Activated naive CD8-positive, alpha-beta T cell treated with anti-CD3 and anti-CD28 coated beads for 36 hours (primary cell): ENCODE measurements at places on chromosomes 7 and 10. TPM values are rescaled to one million over a fixed set of nuclear protein-coding genes. Genes with fewer than 3 reads are reported as not detected.

Gene HSPA12A
- total RNA-seq: 0.08 TPM

- DNase-seq: no peak
Observed at GRCh38 chr7:93327006-93327633, 95.0 kb downstream of the VPS50 start.

Gene CREB5
- total RNA-seq: 2.4 TPM

DNA sequence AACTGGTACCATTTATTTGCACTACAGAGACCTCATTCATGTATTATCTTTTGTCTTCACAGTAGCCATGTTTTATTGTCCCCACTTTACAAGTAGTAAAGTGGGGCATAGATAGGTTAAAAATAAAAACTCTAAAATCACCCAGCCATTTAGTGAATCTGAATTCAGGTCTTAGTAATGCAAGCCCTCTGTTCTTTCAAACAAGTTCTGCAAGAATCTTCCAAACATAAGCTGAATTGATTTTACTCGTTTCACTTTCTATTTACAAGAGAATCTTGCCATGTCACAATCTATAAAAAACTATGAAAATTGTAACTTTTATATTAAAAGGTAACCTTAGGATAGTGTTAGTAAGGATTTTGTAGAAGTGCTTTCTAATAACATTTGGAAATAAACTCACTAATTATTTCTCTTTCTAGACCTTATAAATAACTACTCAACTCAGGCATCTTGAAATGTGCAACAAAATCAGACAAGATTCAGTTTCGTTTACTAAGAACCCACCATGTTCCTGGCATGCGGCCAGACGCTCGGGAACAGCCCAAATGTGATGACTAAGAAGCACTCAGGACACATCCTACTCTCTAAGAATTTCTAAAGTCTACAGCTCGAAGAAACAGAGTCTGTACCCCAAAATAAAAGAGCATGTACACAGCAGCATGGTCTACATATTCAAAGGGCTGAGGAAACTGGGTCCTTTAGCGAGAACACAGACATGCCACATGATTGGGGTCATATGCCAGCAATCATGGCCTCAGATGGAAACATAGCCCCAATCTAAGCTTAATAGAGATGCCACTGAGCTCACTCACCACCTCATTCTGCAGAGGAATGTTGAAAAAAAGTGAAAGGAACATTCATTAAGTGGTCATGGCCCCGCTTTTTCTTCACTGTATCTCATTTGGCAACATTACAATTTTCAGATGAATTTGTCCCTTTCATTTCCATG lies 167.6 kb downstream of the AMPH start:
- peak; percentile 84 for DNase-seq

Gene RASSF4
- total RNA-seq: 5.6 TPM

DNA sequence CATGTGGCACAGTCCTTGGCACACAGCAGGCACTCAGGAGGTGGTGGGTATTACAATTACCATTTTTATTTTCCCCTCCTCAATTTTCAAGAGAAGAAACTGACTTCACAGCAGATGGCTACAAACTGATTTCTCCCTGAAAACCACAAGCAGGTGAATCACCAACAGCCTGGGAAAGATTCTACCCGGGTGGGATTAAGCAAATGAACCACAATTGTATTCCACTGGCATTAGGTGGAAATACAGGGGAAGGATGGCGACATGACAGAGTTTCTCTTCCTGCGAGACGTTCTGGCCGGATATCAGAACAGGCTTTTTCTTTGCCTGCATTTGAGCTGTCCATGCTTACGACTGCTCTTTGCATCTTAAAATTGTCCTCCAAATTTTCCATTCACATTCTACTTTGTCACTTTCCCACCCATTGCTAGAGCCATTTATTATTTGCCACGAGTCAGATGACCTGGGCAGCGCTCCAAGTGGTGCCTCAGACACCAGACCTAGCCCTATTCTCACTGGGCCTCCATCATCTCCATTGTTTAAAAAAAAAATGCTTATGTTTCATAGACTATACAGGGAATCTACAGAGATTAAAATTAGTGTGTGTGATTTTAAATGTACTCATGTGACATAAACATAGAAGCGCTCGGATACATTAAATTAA lies 4.6 kb downstream of the DENND11 start:
- no peak for DNase-seq

GRCh38 chr7:97130417-97131139 lies 13.1 kb downstream of the SDHAF3 start:
- no peak for DNase-seq

Gene CAV1
- 1.5 TPM for total RNA-seq

DNA sequence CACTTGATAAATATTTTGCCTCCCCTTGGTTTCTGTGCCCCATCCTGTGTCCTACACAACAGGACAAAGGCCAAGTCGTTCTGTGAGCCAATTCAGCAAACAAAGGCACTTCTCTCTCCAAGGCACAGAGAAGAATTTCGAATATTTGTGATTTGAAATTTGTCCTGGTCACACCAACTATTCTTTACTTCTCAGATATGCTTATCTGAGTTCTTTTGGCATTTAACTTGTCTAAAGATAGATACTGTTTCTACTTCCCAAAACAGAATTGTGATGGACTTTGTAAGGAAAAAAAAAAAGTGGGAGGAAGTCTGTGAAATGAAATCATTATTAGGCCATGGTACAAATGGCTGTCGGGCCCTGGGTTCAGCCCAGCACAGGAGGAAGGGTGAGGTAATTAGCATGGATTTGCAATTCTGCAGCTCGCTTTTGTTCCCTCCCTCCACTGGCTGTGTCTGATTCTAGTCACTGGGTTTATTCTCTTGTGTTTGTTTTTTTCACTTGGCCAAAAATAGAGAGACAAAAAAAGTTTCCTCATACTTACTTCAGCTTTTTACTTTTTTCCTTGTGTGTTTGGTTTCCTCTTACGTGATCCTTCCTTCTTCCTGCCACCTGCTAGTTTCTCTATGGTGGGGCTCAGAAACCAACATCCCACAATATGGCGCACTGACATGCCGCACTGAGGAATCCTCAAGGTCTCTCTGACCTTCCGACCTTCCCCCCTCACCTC lies 108.2 kb upstream of the MKLN1 start:
- no peak for DNase-seq

Gene FZD8
- 0.10 TPM for total RNA-seq

DNA sequence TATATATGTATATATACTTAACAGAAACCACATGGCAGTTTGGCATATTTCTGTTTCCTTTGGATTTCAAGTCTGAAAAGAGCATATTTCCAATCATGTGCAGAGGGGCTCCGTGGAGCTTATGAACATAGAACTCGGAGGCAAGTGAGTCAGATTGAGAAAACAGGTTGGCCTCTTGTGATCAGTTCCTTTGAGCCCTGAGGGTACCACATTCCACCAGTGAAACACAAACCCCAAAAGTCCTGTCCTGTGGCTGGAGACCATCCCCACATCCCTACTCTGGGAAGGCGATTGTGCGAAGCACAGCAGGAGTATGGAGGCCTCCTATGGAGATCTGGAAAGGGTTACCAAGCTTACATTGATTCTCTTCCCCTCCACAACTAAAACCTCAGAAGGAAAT lies 196.7 kb upstream of the TMEM72 start:
- no peak for DNase-seq

DNA sequence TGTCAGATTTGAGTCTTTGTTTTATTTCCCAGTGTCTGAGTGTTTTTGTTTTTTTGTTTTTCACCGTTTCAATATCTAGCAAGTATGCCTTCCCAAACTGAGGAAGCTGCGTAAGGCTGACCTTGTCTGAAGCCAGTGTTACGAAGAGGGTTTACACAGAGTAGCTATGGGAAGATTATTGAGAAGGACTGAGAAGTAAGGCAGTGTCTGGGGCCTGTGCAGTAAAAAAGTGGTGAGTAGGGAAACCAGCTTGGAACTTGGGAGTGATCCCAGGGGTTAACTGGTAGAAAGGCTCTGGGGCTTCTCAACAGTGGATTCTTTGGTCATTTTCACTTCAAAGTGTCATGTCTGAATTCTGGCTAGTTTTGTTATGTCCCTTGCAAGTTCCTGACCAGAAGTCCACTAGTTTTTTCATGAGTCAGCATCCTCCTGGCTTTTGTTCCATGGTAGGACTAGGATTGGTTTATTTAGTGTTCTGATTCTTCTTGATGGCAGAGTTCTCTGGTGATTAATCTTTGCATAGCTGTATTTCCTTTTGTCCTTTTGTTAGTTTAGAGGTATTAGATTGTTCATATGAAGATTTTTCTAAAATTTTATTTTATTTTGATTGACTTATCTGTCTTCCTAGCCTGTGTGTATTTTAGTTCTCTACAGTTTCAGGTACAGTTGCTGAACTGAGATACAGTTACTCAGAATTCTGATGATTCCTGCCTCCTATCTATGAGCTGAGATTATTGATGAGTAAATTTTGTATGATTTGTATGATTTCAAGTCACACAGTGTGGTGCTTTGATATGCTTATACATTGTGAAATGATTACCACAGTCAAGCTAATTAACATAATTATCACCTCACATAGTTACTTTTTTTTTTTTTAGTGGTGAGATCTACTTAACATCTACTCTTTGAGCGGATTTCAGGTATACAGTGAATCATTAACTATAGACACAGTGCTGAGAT lies 19.0 kb downstream of the GARS1 start:
- no peak for DNase-seq

- DNase-seq: no peak
Observed at GRCh38 chr10:77359287-77359691, 278.3 kb downstream of the KCNMA1 start.

Gene NUP42
- 43.2 TPM for total RNA-seq

Gene HPS1
- 46.6 TPM for total RNA-seq

DNA sequence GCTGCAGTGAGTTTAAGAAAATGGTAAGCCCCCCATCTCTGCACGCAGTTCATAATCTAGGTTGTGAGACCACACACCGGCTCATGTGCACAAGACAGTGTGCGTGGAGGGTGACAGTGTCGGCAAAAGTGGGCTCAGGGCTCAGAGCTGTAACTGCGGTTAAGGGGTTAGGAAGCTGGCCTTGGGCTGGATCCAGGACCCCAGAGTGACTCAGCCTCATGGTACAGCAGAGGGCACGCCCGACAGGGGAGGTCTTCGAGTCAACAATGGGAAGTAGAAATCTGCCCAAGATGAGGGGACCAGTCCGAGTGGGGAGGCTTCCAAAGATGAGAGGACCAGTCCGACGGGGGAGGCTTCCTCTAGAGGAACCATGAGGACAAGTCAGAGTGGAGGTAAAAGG lies 437.7 kb downstream of the DNAJB6 start:
- DNase-seq: no peak

GRCh38 chr10:3258394-3258793 lies 85.8 kb upstream of the PITRM1 start:
- DNase-seq: no peak

Gene GPR141
- total RNA-seq: not detected

- no peak for DNase-seq
Observed at GRCh38 chr10:128537834-128538330, 411.7 kb upstream of the MKI67 start.

Gene GHRHR
- not detected for total RNA-seq

Gene CFAP69
- total RNA-seq: 0.85 TPM
